Neural crest cell (in vitro differentiated cells): ENCODE measurements at places on chromosomes 7 and 10. TPM values are rescaled to one million over a fixed set of nuclear protein-coding genes. Genes with fewer than 3 reads are reported as not detected.

GRCh38 chr7:117673367-117673766 is 193.5 kb downstream of the CFTR start:
- H3K4me3 ChIP-seq: peak overlapping the region; percentile 11
- no peak overlapping the region for H3K27ac ChIP-seq
- H3K36me3 ChIP-seq: no peaks in the 10 kb centered on the region
- DNase-seq: peak; percentile 7
- H3K27me3 ChIP-seq: no peaks in the 10 kb centered on the region
- H3K4me1 ChIP-seq: peaks cover 31% of the 10 kb centered on the region

GRCh38 chr7:11607686-11608085 is 224.3 kb downstream of the THSD7A start:
- peaks cover 5% of the 10 kb centered on the region for H3K4me1 ChIP-seq
- H3K4me3 ChIP-seq: no peak overlapping the region
- H3K27ac ChIP-seq: no peak overlapping the region
- no peak for DNase-seq

Gene ZNF22
- 51.0 and 52.8 TPM in 2 replicates for total RNA-seq

Gene CREM
- 28.5 and 29.6 TPM in 2 replicates for total RNA-seq

DNA sequence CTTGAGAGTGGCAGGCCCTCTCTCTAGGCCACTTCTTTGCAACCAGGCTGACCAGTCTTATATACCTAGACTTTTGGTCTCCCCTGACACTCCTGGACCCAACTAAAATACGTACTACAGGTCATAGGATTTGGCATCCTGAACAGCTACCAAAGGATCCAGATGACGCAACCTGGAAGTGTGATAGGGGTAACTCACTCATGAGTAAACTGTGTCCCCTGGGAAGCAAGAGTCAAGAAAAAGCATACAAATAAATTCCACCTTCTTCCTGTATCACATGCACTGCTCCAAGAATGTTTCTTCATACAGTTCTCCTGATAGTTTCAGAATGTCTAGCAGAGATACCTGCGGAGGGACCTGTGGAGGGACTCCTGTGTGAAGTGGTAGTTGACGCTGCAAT is 172.3 kb downstream of the MDFIC start:
- H3K4me3 ChIP-seq: no peak overlapping the region
- H3K4me1 ChIP-seq: peaks cover 6% of the 10 kb centered on the region
- no peak overlapping the region for H3K27ac ChIP-seq
- H3K27me3 ChIP-seq: no peaks in the 10 kb centered on the region
- no peak for DNase-seq

- no peaks in the 10 kb centered on the region for H3K4me1 ChIP-seq
- H3K36me3 ChIP-seq: no peaks in the 10 kb centered on the region
- H3K27ac ChIP-seq: no peak overlapping the region
- H3K27me3 ChIP-seq: peaks cover 12% of the 10 kb centered on the region
- no peak for DNase-seq
- H3K4me3 ChIP-seq: no peak overlapping the region
Measured at GRCh38 chr10:28293236-28294168, 9.4 kb downstream of the MPP7 start.

DNA sequence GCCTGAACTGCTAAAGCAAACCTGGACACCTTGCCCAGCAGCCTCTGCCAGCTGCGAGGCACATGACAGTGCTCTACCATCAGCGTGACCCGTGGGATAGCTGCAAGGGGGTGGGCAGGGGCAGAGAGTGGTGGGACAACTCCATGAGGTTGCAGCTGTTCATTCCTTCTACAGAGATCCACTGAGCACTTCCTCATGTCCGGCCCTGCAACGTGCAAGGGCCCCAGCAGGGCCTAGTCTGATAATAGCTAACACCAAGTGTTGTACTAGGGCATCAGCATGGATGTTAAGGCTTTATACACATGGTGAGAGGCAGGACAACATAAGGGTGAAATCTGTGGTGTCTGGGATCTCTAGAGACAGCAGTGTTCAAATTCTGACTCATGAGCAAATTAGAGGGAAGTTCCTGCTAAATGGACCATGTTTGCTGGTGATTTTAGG is 14.3 kb downstream of the NOD1 start:
- no peak for DNase-seq
- peaks cover 14% of the 10 kb centered on the region for H3K4me1 ChIP-seq
- H3K27me3 ChIP-seq: no peaks in the 10 kb centered on the region
- peak overlapping the region; percentile 20 for H3K27ac ChIP-seq
- no peak overlapping the region for H3K4me3 ChIP-seq

DNA sequence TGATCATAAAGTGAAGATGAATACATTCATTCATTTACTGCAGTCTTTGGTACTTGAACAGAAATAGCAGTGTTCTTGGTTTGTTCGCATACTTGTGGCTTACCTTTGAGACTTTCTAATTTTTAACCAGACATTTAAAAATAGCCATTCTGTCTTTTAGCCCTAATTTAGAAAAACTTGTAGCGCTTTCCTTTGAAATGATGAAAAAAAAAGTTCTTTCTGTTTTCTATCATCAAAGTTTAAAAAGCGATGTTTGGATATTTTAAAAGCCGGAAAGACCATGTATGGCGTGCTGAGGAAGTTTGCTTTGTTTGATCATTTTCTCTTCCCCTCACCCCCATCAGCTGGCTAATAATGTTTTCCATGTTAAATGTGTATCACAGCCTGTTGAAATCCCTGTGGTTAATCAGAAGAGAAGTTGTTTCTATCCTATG is 116.3 kb downstream of the CUX1 start:
- H3K36me3 ChIP-seq: peaks cover 5% of the 10 kb centered on the region
- H3K4me1 ChIP-seq: peaks cover 42% of the 10 kb centered on the region
- H3K27ac ChIP-seq: no peak overlapping the region
- no peak for DNase-seq
- peaks cover 4% of the 10 kb centered on the region for H3K27me3 ChIP-seq

DNA sequence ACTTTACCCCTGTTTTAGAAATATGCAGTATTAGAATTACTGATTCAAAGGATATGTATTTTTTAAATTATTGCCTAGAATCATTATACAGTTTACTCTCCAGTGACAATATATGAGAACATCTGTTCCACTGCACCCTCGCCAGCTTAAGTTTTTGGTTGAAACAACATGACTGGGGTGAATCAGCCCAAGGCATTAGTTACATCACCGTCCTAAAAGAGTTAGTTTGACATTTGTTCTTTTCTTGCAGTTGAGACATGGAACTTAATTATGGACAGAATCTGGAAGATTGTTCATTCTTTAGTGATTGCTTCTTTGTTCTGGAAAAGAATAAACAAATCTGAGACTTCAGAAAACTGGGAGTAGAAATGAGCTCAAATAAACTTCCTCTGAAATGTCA is 167.3 kb upstream of the DKK1 start:
- H3K36me3 ChIP-seq: no peaks in the 10 kb centered on the region
- H3K4me1 ChIP-seq: peaks cover 12% of the 10 kb centered on the region
- no peak overlapping the region for H3K27ac ChIP-seq
- no peaks in the 10 kb centered on the region for H3K27me3 ChIP-seq
- no peak overlapping the region for H3K4me3 ChIP-seq
- no peak for DNase-seq

GRCh38 chr10:70575874-70576802 is 26.4 kb downstream of the PRF1 start:
- DNase-seq: no peak
- no peaks in the 10 kb centered on the region for H3K36me3 ChIP-seq
- no peaks in the 10 kb centered on the region for H3K27me3 ChIP-seq
- peak overlapping the region; percentile 71 for H3K27ac ChIP-seq
- no peak overlapping the region for H3K4me3 ChIP-seq
- H3K4me1 ChIP-seq: peaks cover 11% of the 10 kb centered on the region

DNA sequence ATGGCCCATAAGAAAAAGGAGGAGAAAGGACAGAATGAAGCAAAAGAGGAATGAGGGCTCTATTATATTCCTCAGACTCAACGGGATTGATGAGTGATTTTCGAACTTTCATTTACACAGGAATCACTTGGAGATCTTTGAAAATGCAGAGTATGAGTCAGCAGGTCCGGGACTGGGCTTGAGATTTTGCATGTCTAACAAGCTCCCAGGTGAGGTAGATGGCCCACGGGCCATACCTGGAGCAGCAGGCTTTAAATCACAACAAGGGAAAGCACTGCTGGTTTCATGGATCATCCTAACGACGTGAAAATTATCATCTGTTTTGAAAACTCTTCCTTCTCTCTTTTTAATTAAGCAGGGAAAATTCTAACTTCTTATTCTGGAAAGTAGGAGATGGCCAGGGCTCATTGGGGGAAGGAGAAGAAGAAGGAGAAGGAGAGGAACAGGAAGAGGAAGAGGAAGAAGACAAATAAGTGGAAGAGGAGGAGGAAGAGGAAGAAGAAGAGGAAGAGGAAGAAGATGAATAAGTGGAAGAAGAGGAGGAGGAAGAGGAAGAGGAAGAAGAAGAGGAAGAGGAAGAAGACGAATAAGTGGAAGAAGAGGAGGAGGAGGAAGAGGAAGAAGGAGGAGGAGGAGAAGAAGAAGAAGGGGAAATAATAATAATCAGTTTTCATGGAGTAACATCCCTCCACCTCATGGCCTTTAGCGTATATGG is 3.8 kb upstream of the SDK1 start:
- H3K27me3 ChIP-seq: peaks cover 17% of the 10 kb centered on the region
- no peaks in the 10 kb centered on the region for H3K36me3 ChIP-seq
- H3K4me3 ChIP-seq: no peak overlapping the region
- H3K4me1 ChIP-seq: peaks cover 8% of the 10 kb centered on the region
- no peak for DNase-seq
- H3K27ac ChIP-seq: no peak overlapping the region

- no peaks in the 10 kb centered on the region for H3K27me3 ChIP-seq
- no peaks in the 10 kb centered on the region for H3K4me1 ChIP-seq
- no peak overlapping the region for H3K27ac ChIP-seq
- no peak for DNase-seq
- no peak overlapping the region for H3K4me3 ChIP-seq
- H3K36me3 ChIP-seq: no peaks in the 10 kb centered on the region
Measured at GRCh38 chr10:27446091-27446918, 57.8 kb upstream of the RAB18 start.

Gene BAMBI
- 4.8 and 5.5 TPM in 2 replicates for total RNA-seq

GRCh38 chr7:104894314-104894713 is 119.7 kb upstream of the KMT2E start:
- H3K36me3 ChIP-seq: no peaks in the 10 kb centered on the region
- no peaks in the 10 kb centered on the region for H3K27me3 ChIP-seq
- no peak for DNase-seq

DNA sequence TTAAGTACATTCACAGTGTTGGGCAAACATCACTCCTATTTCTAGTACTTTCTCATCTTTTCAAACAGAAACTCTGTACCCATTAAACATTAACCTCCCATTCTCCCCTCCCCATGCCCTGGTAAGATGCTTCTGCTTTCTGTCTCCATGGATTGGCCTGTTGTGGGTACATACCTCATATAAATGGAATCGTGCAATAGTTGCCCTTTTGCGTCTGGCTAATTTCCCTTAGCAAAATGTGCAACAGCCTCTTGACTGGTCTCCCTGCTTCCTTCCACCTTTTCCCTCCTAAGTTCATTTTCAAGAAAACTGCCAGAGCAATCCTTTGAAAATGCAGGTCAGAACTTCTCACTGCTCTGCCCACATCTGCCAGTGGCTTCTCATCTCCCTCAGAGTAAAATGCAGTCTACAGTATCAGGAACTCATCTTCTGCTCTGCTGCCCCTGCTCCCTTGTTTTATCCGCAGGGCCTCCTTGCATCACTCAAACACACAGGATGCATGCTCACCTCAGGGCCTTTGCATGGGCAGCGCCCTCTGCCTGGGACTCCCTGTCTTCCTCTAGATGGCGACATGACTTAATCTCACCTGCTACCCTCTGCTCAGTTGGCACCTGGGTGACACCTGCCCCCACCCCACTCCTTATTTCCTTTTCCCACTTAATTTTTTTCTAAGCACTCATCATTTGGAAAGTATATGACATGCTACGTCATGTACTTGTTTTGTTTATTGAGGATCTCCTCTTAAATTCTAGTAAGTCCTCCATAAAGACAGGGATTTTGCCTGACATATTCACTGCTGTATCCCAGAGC is 44.3 kb upstream of the ECHDC3 start:
- no peak overlapping the region for H3K27ac ChIP-seq
- H3K27me3 ChIP-seq: no peaks in the 10 kb centered on the region
- H3K36me3 ChIP-seq: no peaks in the 10 kb centered on the region
- peaks cover 5% of the 10 kb centered on the region for H3K4me1 ChIP-seq
- DNase-seq: no peak

Gene LBX1
- total RNA-seq: 1.0 and 1.1 TPM in 2 replicates

Gene STOX1
- 8.7 and 8.8 TPM in 2 replicates for total RNA-seq

DNA sequence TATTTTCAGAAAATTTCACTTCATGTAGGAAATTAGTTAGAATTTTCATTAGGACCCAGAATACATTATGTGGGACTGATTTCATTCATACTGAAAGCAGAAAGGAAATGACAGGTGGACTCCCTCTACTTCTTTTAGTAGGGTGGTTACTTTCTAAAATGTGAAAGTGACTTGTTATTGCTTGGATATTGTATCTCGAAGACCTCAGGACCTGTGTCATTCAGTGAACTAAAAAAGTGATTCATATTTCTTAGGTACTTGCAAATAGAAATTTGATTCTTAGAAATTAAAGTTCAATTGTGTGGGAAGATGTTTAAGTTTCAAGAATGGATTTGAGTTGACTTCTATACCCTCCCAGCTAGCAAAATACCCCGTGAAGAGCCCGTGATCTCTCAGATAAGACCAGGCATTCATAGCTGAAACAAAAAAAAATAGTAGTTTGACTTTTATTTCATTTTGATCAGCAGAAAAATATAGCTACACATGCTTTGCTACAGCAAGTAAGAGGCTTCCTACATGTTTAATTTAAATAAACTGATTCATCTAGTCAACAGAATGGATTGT is 1037.1 kb downstream of the GATA3 start:
- peaks cover 26% of the 10 kb centered on the region for H3K27me3 ChIP-seq
- H3K36me3 ChIP-seq: no peaks in the 10 kb centered on the region
- H3K4me3 ChIP-seq: no peak overlapping the region

- no peaks in the 10 kb centered on the region for H3K27me3 ChIP-seq
- H3K4me1 ChIP-seq: no peaks in the 10 kb centered on the region
- peaks cover 32% of the 10 kb centered on the region for H3K36me3 ChIP-seq
- H3K27ac ChIP-seq: no peak overlapping the region
- no peak for DNase-seq
Measured at GRCh38 chr7:135001390-135002165, 15.3 kb downstream of the AGBL3 start.

Gene GRID2IP
- total RNA-seq: 0.54 and 0.61 TPM in 2 replicates

DNA sequence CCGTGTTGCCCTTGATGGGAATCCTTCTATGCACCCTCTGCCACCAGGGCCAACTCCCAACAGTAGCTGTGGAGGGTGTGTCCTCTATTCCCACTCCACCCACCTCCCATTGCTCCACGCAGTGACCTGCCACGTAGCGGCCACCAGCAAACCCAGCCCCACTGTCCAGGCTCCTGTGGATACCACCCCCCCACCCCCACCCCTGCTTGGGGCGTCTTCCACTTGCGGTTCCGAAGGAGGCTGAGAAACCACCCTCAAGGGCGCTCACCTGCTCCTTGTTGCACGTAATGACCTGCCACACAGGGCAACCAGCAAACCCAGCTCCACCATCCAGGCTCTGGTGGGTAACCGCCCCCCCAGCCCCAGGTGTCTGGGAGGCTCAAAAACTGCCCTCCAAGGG is 72.0 kb downstream of the DIP2C start:
- no peaks in the 10 kb centered on the region for H3K36me3 ChIP-seq
- no peak overlapping the region for H3K4me3 ChIP-seq
- H3K4me1 ChIP-seq: peaks cover 60% of the 10 kb centered on the region
- H3K27me3 ChIP-seq: no peaks in the 10 kb centered on the region
- no peak overlapping the region for H3K27ac ChIP-seq

Gene AGAP9
- total RNA-seq: 12.2 and 12.8 TPM in 2 replicates

- peaks cover 6% of the 10 kb centered on the region for H3K4me1 ChIP-seq
- H3K27me3 ChIP-seq: no peaks in the 10 kb centered on the region
- no peak for DNase-seq
- no peaks in the 10 kb centered on the region for H3K36me3 ChIP-seq
Measured at GRCh38 chr7:140618306-140618705, 22.3 kb downstream of the DENND2A start.

Gene CALML3
- total RNA-seq: not detected in 2 replicates

Gene GDF10
- 2.9 and 3.2 TPM in 2 replicates for total RNA-seq
